ENCODE measurements at places on chromosomes 5 and 9.

GRCh38 chr5:145668714-145669113, 166.4 kb downstream of the PRELID2 start:
- no peak for DNase-seq

GRCh38 chr5:155532621-155533311, 519.2 kb downstream of the KIF4B start:
- no peak for DNase-seq

- no peak for DNase-seq
Observed at GRCh38 chr5:142853682-142854081, 83.5 kb downstream of the ARHGAP26 start.

GRCh38 chr5:87579678-87580077, 166.9 kb upstream of the CCNH start:
- no peak for DNase-seq

- DNase-seq: no peak
Observed at GRCh38 chr9:89383030-89383720, 64.9 kb downstream of the SECISBP2 start.

DNA sequence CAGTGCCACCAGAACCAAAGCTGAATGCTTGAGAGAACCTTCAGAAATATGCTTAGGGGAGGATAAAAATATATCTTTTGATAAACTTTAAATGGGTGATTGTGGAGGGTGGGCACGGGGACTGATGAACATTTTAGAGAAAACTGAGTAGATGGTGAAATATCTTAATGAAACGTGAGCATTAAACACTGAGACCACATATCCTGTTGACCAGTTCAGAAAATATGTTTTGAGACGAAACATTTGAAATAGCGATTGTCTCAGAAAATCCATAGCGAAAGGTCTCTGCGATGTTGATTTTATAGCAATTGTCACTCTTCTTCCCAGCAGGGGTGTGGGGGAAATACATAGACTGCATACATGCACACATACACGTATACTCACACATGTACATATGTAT, 231.0 kb downstream of the ESM1 start:
- DNase-seq: no peak

DNA sequence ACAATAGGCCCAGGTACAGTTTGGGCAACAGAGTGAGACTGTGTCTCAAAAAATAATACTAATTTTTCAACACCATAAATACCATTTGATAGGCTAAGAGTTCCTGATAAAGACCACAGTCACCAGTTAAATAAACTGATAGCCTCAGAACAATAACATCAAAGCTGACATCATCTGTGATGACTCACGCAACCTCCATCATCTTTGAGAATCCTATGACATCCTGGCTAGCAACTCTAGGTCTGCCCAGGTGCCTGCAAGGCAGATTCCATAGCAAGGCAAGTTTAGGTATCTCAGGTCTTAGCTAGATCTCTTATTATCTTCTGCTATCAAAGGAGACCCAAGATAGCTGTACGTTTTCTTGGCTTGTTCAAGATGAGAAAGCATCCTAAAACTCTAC, 30.5 kb upstream of the UBAP2 start:
- DNase-seq: no peak

DNA sequence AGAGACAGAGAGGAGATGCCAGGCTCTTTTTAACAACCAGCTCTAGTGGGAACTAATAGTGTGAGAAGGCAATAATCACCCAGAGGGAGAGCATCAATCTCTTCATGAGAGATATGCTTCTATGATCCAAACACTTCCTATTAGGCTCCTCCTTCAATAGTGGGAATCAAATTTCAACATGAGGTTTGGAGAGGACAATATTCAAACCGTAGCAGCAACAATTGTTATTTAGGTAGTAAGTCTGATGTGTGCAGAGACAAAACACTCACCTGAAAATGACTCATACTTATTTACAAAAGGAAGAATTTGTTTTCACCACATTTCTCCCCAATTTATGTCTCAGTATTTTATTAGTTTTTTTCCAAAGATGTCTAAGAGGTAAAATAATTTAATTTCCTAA, 144.3 kb downstream of the ST8SIA4 start:
- DNase-seq: no peak

DNA sequence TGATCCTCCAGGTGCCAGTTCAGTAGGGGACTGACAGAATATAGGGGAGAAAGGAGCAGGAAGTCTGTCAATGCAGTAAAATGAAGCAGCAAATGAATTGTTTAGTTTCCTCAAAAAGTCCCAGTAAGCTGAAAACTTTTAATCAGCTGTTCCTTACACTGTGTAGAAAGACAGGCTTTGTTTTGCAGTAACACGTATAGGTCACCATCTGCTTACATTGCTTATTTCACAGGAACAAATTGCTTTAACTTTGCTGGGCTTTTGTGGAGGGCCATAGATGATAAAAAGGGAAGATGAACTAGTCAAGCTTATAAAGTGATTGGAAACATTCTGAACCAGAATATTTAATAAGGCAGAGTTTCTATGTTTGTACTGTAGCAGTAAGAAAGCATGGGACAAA, 331.3 kb upstream of the RFX3 start:
- no peak for DNase-seq

- DNase-seq: no peak
Observed at GRCh38 chr5:177482359-177482795, 8.9 kb upstream of the DBN1 start.

DNA sequence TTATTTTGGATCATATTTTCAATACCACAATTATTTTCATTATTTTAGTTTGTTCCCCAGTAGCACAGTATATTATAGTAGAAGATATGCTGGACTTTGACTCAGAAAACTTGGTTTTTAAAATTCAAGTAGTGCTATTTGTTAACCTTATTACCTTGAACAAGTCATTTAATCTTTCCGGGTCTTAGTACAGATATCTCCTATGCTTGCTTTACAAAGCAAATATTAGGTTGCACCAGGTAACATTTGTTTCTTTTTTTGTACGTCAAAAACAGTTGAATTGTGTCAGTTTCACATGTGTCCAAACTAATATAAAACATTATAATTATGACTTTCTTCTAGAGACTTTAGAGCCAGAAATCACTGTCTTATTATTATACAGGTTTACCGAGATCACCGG, 338.1 kb downstream of the ARL15 start:
- no peak for DNase-seq

DNA sequence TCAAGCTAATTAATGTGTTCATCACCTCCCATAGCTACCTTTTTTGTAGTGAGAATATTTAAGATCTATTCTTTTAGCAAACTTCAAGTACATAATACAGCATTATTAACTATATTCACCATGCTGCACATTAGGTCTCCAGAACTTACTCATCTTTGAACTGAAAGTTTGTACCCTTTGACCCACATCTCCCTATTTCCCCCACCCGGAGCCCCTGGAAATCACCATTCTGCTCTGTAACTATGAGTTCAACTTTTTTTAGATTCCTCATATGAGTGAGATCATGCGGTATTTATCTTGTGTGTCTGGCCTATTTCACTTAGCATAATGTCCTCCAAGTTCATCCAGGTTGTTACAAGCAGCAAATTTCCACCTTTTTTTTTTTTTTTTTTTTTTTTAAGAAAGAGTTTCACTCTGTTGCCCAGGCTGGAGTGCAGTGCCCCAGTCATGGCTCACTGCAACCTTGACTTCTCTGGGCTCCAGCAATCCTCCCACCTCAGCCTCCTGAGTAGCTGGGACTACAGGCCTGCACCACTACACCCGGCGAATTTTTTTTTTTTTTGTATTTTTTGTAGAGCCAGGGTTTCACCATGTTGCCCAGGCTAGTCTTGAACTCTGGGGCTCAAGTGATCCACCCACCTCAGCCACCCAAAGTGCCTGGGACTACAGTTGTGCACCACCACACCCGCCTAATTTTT, 100.4 kb upstream of the SAP30L start:
- DNase-seq: no peak

DNA sequence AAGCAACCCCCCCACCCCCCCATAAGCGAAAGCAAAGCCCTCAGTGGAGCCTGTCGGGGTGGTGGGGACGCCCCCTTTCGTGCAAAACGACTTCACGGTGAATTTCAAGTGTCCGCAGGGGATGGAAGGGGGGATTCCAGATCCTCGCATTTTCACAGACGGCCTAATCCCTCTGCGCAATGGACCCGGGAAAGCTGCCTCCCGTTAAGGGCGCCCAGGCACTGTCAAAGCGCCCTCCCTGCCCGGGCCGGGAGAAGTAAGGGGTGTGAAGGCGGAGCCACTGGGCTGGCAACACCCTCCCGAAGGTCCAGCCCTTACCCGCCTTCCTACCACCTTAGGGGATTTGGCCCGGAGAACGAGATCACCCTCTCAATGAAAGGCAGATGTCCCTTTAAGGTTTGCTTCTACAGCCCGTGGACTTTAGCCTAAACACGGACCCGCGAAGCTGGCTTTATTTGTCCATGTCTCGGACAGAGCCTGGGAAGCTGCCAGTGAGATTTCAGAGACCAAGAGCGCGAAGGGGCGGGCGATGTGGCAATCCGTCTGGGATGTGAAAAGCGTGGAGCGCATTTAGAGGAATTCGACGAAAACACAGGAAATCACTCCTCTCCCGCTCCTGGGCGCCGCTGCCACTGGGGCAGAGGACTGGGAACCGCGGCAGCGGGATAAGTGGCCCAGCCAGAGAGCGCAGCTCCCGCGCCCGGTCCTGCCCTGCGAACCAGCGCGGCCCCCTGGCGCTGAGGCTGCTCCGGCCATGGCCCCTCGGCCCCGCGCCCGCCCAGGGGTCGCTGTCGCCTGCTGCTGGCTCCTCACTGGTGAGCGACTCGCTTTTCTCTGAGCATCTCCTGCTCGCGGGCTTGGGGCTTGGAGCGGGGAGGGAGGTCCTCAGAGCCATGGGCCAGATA, at the start of the genes ITGA1 and PELO:
Gene ITGA1 (plus strand): TSS at position 317 of the 905 bp plus-strand sequence. CDS start 438 bp downstream, at position 755.
Gene PELO (plus strand): TSS at position 317 of the 905 bp plus-strand sequence. CDS start 12,479 bp downstream, outside the sequence.
- peak; percentile 19 for DNase-seq

GRCh38 chr9:121364077-121364476, 6.0 kb downstream of the STOM start:
- no peak for DNase-seq

DNA sequence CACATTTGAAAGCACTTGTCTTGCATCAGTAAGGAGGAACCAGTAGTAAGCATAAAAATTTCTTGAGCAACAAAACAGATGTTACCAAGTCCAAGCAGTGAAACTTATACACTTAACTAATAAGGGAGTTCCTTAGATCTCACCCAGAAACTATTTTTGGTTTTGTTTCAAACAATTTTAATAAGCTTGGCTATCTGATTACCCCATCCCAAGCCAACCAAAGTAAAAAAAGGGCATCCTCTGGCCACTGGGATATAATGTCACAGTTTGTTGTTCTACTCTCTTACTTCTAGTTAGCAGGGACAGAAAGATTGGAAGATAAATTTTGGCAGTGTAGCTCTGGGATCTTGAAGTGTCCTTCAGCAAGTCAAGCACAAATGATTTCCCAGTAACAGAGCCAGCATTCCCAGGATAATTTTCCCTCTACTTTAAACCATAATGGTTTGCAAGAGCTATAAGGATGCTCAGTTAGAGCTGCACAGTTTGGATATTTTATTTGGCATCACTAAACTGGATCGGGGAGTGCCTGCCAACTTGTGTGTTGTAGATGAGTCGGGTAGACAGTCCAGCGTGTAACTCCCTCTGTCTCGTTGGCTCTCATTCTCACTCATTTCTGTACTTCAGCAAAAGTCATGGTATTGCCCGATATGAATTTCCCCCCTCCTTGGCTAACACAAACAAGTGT, 161.9 kb upstream of the HMHB1 start:
- DNase-seq: no peak

DNA sequence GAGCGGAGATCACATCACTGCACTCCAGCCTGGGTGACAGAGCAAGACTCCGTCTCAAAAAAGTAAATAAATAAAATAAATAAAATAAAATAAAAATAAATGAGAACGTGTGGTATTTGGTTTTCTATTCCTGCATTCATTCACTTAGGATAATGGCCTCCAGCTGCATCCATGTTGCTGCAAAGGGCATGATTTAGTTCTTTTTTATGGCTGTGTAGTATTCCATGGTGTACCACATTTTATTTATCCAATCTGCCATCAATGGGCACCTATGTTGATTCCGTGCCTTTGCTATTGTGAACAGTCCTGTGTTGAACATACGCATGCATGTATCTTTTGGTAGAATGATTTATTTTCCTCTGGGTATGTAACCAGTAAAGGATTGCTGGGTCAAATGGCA, 8.8 kb upstream of the RASGEF1C start:
- no peak for DNase-seq

GRCh38 chr5:157860898-157861890, 2.2 kb upstream of the CLINT1 start:
- DNase-seq: no peak

GRCh38 chr9:17090041-17090440, 44.8 kb upstream of the CNTLN start:
- DNase-seq: no peak

- peak; percentile 45 for DNase-seq
Observed at GRCh38 chr5:128905568-128906110, 59.6 kb upstream of the SLC27A6 start.

DNA sequence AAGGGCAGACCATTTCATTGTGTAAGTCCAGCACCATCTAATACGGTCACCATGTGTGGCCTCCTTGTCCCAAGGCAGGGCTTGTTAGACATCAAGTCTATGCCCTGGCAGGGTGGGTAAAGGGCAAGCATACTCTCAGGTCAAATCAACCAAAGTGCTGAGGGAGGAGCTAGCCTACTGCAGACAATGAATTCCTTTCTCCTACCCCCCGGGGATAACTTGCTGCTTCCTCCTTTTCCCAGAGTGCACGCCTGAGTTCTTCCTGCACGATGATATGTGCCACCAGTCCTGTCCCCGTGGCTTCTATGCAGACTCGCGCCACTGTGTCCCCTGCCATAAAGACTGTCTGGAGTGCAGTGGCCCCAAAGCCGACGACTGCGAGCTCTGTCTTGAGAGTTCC, 71.4 kb downstream of the RFK start:
- no peak for DNase-seq

DNA sequence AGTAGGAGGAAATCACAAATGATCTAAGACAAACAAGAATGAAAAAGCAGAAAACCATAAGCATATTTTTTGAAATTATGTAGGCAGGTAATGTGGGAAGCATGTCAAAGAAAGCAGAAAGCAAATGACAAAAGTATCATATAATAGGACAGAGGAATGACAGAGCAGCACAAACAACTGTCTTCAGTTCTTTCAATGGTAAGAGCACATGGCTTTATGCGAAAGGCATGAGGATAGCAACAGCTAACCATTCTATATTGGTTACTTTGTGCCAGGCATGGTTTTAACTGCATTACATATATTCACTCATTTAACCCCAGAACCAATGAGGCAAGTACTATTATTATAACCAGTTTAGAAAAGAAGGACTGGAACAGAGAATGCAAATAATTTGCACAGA, 137.4 kb downstream of the FBXL7 start:
- DNase-seq: no peak

GRCh38 chr5:90680921-90681563, 122.4 kb downstream of the ADGRV1 start:
- DNase-seq: peak; percentile 45

DNA sequence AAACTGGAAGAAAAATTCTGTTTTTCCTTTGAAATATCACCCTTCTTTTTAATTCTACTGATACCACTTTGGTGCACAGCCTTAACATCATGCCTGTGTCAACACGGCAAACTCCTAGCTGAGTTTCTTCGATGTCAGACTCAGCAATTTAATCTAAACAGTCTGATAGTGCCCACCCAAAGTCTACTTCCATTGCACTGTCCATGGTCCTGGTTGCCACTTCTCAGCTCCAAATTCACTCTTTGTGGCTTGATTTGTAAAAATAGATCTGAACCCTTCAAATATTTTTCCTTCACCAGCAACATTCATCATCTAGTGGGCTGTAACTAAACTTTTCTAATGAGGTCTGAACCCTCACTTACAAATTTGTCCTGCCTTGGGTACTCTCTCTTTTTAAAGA, 107.8 kb downstream of the NUDT12 start:
- DNase-seq: no peak
